Stimulated activated CD4-positive, alpha-beta T cell treated with anti-CD3 and anti-CD28 coated beads, Interleukin-1b, Interleukin-23, amount 100 ng/mL, for 4 hours (primary cell): ENCODE measurements at places on chromosomes 2 and 18.

GRCh38 chr2:196410008-196410407 lies 229.5 kb upstream of the CCDC150 start:
- DNase-seq = no peak

DNA sequence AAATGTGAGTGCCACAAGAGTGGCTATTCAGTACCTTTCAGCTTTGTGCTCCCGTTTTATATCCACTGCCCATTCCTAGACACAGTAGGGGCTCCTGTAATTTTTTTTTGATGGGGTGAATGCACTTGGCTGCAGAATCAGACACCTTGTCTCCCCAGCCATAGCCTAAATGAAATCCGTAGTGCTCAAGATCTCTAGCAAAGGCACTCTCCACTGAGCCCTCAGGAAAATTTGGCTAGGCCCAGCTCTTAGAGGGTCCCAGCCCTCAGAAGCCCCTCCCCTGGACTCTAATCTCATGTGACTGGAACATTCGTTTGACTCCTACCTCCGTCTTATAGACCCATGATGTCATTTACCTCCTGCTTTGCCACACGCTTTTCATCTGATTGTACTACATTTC lies 323.9 kb downstream of the SMAD2 start:
- no peak for DNase-seq

GRCh38 chr18:58570360-58571064 lies 58.4 kb downstream of the ALPK2 start:
- no peak for DNase-seq

- DNase-seq = no peak
Measured at GRCh38 chr2:144054911-144055310, 465.0 kb downstream of the ZEB2 start.

- DNase-seq = no peak
Measured at GRCh38 chr2:120331903-120332302, 14.0 kb upstream of the INHBB start.

DNA sequence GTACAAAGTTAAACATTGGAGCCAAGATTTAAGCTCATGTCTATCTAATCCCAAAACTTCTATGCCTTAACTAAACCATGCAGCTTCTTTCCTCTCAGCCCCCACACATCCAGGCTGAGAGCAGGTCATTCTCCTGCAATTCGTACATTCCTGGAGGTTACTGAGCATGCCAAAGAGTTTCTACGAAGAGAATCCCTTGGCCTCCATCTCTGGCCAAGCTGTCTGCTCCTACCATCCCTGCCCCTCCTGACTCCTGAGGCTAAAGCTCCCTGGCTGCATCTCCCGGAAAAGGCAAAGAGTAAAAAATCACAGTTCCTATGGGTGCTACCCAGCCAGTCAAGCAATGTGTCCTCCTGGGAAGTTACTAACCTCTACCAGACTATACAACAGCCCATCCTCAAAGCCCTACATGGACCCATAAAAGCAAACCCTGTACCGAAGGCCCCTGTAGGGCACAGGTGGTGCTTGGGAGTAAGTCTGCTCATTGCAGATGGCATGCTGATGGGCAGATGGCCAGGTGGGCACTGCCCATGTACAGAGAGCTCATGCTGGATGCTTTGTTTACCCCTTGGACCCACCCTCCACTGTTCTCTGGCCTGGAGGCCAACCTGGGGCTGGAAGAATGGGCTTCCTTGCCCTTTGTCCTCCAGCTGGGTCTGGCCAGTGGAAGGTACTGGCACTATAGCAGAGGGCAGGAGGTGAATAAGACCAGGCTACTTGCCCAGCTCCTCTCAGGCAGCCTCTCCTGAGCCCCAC lies 99.5 kb downstream of the TTC32 start:
- DNase-seq = no peak

GRCh38 chr2:13103778-13104493 lies 387.2 kb downstream of the TRIB2 start:
- DNase-seq = no peak

GRCh38 chr2:2182551-2183071 lies 148.5 kb downstream of the MYT1L start:
- DNase-seq = no peak

DNA sequence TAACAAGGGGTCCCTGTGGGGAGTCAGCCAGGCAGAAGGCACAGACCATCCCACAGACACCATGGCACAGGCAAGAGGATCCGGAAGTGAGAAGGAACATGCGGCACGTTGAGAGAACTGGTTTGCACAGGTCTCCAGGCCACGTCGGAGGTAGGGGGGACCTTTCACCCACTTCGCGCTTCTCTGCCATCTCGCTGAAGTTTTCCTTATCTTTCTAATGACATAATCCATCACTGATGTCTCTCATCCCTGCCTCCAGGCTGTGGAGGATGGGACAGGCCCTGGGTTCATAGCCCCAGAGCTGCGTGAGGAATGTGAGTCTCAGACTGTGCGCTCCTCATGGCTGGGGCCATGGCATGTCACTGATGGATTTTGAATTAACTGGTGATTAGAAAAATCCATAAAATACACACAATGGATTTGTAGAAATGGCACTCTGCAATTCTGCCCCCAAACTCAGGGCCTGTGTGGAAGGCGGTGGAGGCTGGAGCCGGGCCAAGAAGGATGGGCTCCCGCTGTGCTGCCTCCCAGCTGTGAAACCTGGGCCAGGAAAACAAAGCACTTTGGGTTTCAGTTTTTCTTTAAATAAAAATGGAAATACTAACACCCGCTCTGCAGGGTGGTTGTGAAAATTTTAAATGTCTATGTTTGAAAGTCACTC lies 113.3 kb upstream of the ALKAL2 start:
- DNase-seq = no peak

GRCh38 chr2:85669549-85669948 lies 1.6 kb upstream of the SFTPB start:
- no peak for DNase-seq

GRCh38 chr2:12282780-12283695 lies 433.7 kb upstream of the TRIB2 start:
- DNase-seq = no peak

- DNase-seq = no peak
Measured at GRCh38 chr18:50473881-50474280, 86.0 kb upstream of the MAPK4 start.

DNA sequence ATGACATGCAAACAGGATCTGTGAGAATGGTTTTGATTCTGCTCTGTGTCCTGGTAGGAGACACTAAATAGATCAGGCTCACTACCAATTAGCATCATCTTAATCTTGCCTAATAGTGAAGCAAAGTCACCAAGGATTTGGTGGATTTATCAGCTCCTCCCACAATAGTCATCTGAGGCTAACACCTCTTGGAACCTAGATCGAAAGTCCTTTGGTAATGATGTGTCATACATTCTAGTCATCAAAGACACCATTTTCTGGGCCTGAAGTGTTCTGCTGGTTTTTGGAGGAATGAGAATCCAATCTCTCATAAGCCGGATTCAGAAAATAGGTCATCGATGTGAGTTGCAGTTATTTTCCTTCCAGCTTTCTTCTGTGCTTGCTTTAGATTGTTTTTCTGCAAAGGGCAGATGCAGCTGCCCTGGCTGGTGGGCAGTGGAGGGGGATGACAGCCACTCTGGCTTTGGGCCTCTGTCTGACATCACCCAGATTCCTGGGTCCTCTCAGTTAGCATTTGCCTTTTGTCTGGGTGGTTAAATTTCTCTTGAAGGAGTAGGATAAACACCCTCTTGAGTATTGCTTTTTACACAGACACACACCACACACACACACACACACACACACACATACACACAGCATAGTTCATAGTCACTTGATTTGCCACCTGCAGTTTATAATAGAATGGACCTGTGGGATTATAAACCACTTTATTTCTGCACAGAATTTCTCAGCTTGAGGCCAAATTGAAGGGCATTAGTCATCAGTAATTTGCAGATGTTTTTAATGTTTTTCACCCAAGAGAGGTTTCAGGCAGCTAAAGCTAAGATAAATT lies at the start of gene MYO3B:
Gene MYO3B, plus strand, starts transcription at position 198 of the 832 bp plus-strand sequence. Its CDS starts 141 bp downstream, at position 339.
- DNase-seq = no peak

GRCh38 chr2:160491911-160492371 lies 1.7 kb downstream of the RBMS1 start:
- no peak for DNase-seq

GRCh38 chr2:65070172-65070830 lies 14.1 kb downstream of the CEP68 start:
- no peak for DNase-seq

- DNase-seq = no peak
Measured at GRCh38 chr2:71282493-71282892, 49.1 kb upstream of the ZNF638 start.

- no peak for DNase-seq
Measured at GRCh38 chr2:241571821-241572620, 13.5 kb downstream of the BOK start.

DNA sequence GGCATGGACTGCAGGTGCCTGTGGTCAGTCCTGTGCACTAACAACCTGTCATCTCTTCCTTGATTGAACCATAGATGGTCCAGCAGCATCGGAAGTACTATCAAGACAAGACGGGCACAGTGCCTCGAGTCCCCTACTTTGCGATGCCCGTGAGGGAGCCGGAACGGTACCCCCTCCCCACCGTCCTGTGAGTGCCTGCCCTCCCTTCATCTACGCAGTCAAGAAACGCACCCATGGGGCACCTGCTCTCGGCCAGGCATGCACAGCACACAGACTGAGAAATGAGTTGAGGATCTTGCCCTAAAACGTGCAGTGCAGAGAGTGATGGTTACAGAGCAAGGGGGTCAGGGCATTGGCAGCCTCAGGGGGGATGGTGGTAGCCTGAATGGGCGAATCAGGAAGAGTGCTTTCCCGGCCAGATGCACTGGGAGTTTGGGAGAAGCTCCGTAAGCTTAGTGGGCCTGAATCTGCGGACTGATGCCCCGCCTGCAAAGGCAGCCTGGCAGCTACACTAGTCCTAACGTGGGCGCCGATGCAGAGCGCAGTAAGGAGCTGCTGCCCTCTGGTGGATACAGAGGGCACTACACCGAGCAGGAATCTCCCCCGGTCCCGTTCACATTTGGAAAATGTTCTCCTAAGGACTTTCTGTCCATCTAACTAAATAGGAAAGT lies 63.6 kb downstream of the CIB4 start:
- DNase-seq = peak; percentile 58

DNA sequence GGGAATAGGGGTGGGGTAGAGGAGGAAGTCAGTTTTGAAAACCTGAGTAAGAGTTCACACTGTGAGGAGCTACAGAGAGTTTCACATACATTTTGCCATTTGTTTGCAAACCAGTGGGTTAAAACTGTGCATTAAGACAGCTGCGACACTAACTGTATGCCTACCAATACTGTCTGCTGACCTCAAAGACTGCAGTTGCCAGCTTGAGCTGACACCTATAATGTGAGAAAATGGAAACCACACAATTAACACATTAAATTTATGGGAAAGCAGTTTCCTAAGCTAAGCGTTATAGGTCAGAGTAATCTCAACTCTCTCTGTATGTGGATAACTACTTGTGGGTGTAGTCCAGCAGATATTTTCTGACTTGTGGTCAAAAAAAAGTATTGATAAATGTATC lies 756.6 kb upstream of the GCFC2 start:
- no peak for DNase-seq

DNA sequence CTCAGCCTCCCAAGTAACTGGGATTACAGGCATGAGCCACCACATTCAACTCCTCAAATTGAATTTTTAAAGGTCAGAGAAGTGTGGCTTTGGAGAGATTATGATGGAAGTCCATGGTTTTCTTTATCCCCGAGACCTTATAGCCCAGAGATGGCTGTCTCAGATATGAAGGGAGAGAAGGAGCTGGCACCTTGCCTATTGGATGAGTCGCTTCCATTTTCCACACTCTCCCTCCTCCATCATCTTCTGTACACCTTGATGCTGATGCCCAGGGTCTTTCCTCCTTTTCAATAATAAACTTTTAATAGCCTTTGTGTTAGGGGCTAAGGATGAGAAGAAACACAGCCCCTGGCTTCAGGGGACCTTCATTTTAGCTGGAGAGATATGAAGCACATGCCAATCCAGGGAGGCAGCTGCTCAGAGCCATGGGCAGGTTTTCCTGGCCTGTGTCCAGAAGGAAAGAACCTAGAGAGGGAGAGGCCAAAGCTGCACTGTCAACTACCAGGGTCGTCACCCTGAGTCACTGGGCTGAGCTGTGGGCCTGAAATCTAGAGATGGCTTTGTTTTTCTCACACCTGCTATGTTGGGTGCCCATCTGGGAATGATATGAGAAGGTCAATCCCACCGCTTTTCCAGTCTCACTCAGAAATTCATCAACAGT lies 146.0 kb upstream of the SERTAD2 start:
- DNase-seq = no peak

DNA sequence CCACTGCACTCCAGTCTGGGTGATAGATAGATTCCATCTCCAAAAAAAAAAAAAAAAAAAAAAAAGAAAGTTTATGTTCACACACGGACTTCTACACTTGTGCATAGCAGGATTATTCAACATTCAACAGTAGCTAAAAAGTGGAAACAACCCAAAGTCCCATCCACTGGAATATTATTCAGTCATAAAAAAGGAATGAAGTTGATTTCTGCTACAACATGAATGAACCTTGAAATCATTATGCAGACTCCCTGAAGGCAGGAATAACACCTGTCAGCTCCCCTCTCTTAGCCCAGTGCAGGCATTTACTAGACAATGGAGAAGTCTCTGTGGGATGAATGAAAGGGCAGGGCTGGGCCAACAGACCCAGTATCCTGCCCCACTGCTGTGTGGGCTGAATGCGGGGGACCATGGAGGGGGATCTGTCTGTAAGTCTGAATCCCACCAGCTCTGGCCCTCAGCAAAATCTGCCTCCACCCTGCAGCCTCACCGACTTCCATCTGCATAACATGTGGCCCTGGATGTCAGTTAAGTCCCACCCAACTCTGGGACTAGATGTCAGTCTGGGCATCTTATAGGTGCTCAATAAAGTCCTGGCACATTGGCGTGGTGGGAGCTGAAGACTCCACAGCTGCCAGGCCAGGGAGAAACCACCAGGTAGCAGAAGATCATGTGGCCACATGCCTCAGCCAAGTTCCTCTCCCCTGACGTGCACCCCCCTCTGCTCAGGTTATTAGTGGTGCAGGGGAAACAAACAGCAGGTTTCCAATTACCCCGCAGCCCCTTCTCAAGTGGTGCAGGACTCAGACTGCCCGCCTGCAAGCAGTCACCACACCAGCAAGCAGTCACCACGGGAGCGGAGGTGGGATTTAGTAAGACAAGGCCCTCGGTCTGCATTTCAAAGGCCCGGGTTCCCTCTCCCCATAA lies 8.9 kb downstream of the ZFP36L2 start:
- DNase-seq = no peak

DNA sequence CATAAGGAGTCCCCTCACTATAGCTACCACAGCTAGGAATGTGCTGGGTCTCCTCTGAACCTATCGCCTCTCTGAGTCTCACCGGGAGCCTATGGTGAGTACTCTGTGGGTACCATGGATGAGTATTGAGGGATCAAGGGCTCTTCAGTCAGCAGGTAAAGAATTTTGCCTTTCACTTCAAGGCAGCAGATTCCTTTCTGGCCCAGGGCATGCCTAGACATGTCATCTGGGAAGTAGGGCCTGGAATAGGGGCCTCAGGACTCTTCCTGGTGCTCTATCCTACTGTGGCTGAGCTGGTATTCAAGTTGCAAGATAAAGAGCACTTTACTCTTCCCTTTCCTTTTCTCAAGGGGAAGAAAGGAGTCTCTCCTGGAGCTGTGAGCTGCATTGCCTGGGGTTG lies 85.6 kb upstream of the LHCGR start:
- no peak for DNase-seq
